Stimulated activated CD8-positive, alpha-beta memory T cell treated with anti-CD3 and anti-CD28 coated beads, Interleukin-7, amount 100 ng/mL, for 1 hour (primary cell): ENCODE measurements at places on chromosomes 1 and 21.

DNA sequence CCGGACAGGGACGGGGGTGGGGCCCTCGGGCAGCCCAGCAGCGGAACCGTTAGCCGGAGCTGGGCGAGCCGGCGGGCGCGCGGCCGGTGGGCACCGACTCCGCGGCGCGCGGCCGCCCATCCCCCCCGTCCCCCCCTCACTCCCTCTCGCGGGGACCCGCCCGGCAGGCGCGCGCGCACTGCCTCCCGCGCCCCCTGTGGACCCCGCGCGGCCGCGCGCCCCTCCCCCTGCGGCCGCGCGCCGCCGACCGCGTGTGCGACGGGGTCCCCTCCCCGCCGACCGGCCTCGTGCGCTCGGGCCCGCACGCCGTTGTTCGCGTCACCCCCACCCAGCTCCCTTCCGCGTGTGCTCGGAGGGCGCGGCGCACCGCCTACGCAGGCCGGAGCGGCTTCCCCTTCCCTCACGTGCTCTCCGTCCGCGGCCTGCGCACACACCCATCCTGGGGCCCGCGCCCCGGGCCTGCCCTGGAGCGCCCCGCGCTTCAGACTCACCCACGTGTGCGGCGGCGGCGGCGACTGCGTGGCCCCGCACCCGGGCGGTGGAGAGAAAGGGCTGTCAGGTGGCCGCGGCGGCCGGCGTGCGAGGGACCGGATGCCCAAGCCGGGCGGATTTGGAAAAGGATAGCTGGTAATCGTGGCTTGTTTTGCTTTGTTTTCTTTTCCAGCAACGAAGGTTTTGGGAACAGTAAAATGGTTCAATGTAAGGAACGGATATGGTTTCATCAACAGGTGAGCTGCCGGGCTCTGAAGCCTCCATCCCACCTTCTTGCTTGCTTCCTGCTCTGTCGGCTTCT lies 717 bp downstream of the YBX1 start:
- DNase-seq: peak; percentile 32

- DNase-seq: no peak
Measured at GRCh38 chr1:223642237-223642636, 23.3 kb downstream of the CAPN8 start.

- no peak for DNase-seq
Measured at GRCh38 chr1:246925997-246926626, 5.6 kb downstream of the AHCTF1 start.

DNA sequence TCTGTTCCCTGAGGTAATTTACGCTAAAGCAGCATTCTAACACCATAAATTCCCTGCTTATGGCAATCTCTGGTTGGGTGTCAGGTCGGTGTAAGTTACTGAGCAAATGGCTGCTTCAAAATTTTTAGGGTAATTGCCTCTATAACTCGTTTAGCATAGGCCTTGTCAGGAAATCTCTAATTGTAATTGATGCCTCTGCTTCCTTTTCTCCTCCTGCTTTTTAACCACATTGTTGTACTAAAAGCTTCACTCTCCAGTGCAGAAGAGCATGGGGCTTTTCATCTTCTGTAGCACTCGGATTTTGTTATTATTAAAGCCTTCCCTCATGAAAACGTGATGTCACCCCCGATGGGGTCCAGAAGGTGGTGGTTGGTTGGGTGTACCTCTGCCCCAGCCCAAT lies 141.6 kb upstream of the NBPF11 start:
- no peak for DNase-seq

DNA sequence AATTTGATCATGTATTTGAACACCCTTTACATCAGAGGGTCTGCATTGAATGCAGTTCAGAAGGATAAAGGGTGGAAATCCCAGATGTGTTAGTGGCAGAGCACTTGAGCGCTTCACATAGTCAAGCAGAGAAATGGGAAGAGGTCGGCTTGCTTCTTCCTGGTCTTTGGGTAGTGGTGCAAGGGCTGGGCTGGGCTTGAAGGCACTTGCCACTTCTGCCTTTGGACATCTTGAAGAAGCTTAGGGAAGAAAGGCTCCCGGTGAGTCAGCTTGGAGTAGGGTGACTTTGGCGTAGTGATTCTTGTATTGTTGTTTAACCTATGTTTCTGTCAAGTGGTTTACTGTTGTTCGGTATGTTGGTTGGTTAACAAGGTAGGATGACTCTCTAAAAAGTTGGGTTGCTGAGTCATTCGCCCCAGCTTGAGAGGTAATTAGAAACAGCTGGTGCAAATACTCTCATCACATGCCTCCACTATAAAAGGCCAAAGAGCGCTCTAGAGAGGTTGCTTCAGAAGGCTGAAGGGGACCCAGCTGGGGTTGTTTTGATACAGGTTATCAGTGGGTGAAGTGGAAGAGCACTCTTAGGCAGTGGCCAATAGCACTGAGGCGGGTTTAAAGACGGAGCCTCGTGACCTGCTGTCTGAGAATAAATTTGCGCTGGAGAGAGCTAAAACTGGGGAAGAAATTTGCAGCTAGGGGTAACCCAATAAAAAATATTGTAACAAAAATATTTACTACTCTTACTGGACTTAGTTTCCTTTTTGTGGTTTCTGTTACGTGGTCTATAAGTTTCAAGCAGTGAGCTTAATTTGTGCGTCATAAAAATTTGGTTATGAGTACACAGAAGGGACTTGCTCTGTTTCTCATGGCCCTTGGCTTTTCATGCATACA lies 1.4 kb downstream of the BACH1 start:
- peak; percentile 5 for DNase-seq

- no peak for DNase-seq
Measured at GRCh38 chr1:227661495-227661894, 73.6 kb downstream of the JMJD4 start.

DNA sequence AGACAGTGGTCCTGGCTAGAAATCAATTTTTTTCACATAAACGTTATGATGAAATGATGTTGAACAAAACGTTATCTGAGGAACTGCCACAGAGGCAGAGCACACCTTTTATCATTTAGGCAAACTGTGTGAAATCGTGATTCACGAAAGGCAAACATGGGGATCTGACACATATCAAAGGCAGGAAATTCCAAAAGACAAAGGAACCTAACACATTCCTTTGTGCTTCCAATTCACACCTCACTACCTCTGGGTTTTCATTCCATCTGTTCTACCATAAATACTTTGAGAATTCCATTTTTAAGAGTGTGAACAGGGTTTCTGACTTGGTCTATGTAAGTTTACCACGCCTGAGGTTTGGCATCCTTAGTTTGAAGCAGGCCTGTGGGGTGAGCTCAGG lies 119.5 kb upstream of the KRTAP19-8 start:
- DNase-seq: no peak

DNA sequence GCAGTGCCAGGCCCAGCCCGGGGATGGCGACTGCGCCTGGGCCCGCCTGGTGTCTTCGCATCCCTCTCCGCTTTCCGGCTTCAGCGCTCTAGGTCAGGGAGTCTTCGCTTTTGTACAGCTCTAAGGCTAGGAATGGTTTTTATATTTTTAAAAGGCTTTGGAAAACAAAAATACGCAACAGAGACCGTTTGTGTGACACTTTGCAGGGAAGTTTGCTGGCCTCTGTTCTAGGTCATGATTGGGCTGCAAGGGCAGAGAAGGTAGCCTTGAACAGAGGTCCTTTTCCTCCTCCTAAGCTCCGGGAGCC lies 719 bp downstream of the SOD1 start:
- no peak for DNase-seq

GRCh38 chr1:51768971-51769588 lies 109.4 kb downstream of the NRDC start:
- DNase-seq: no peak

- no peak for DNase-seq
Measured at GRCh38 chr1:168428063-168428731, 115.6 kb downstream of the XCL2 start.
